Fibroblast of gingiva (primary cell): ENCODE measurements at places on chromosomes 11 and 22.
A peak's percentile ranks its signal among the peaks of the same experiment; 100 is the strongest.

DNA sequence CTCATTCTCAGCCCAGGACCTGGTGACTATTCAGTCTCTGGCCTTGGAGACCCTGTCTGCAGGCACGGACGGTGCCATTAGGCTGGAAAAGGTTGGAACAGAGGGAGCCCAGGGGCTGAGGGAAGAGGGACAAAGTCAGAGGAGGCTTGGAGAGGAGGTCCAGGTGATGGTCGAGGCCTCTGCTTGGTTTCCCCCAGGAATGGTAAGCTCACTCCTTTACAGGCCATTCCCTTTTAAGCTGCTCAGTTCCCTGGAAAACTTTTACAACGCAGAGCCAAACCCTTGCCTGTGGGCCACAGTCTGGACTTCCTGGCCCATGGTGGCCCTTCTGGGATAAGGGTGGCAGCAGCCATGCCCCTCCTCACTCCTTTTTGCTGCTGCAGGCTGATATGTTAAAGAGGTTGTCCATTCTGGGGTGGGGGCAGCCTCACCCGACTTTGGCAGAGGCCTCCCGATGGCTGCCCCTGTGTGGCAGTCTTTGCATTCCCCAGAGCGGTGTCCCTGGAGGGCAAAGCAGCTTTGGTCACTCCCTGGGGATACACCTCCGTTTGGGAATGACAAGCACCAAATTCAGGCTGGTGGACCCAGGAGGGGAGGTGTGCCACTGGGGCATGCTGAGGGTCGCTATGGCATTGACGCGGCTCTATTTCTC lies 34.0 kb upstream of the RFPL3 start:
- no peak for DNase-seq

- DNase-seq = peak; percentile 82
Measured at GRCh38 chr11:27218421-27219038, 144.5 kb downstream of the CCDC34 start.

- no peak for DNase-seq
Measured at GRCh38 chr11:10540546-10540914, 457 bp downstream of the RNF141 start.

GRCh38 chr22:21990445-21991303 lies 8.1 kb upstream of the TOP3B start:
- DNase-seq = no peak

GRCh38 chr22:29141078-29141688 lies 64.5 kb upstream of the EMID1 start:
- DNase-seq = no peak

DNA sequence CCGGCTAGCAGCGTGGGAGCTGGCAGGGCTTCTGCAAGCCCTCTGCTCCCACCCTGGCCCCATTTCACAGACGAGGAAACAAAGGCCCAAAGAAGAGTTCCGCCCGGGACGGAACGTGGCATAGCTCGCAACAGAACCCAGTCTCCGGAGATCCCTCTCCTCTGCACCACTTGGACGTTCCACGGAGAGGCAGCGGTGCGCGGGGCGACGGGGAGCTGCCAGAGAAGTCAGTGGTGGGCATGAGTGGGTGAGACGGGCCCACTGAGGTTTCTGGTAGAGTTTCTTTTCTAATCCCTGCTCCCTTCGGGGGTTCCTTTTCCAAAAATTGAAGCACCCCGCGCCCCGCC lies 554 bp upstream of the NECTIN1 start:
- DNase-seq = no peak
